ENCODE measurements at places on chromosomes 1 and 21.

- no peak for DNase-seq
Measured at GRCh38 chr21:28974531-28975227, 18.0 kb downstream of the LTN1 start.

DNA sequence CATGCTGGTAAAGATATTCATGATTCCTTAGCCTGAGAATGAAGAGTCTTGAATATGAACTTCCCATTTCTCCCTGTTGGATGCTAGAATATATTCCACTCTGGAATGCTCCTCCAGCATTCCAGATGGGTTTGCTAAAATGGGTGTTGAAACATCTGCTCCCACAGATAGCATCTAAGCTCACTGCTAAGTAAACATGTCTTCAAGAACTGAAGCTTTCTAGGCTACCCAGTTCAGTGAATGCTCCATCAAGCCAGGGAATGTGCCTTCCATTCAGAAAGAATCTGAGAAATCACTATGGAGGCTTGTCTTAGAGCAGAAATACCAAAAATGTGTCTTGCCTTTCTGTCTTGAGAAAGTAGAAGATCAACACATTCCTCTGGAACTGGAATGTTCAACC is 81.1 kb downstream of the TNFSF18 start:
- no peak for DNase-seq

DNA sequence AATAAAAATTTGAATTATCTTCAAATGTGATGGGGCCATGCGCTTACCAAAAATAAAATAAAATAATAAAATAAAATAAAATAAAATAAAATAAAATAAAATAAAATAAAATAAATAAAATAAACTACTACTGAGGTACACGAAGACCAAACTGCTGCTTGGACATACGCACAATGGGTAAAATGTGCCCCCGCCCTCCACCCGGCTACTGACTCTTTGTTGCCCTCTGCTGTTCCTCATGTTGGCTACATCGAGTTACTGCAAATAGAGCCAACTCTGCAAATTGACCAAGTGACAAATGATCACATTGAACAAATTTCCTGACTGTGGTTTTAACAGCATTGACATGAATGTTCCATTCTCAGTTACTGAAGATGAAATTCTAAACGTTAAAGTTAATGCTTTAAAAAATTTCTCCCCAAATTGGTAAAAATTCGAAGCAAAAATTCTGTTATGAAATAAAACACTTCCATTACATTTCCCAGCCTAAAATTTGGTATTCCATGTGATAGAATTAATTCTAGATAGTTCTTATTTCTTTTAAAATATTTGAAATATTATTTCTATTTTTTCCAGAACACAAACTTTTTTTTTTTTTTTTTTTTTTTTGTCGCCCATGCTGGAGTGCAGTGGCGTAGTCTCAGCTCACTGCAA is 18.8 kb upstream of the MAP1LC3C start:
- DNase-seq, result no peak

DNA sequence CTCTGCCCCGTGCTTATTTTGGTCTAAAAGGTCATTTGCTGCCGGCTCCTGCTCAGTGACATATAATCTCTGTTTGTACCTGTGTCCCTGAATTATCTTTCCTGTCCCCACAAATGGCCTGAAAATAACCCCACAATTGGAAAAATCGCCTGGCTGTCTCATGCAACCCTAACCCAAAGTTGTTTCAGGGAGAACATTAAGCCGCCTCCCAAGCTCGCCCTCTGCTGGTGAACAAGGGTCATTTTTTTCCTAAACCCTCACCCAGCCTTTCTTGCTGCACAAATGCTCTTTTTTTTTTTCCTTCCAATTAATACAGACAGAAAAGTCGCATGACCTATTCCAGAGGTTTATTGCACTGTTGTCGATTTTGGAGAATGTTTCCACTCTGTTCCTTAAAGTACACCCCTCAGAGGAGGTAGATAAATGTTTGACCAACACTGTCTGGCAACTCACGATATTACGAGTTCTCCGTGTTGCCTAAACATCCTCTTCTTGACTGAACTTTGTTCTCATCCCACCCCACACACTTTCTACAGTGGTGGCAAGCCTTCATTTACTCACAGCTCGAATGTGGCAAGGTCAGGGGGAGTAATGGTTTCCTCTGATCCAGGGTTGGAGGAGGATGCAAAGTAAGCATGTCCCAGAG is 148.7 kb downstream of the ZZZ3 start:
- DNase-seq, result peak; percentile 17

DNA sequence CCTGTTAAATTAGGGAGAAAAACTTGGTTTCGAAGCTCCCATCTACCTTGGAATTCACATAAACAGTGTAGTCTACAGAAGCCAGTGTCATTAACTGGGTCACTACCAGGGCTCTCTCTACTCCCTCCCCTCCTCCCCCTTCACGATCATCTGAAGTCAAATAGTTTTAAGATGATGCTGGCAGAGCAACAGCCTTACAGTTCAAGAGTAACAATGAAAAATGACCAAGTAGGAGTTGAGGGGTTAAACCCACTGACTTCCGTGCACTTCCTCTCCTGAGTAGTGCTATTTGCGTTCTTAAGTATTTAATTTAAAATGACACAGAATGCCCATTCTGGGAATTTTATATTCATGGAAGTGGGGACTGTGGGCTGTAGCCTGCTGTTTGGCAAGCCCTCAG is 236.9 kb downstream of the SIPA1L2 start:
- DNase-seq, result no peak

DNA sequence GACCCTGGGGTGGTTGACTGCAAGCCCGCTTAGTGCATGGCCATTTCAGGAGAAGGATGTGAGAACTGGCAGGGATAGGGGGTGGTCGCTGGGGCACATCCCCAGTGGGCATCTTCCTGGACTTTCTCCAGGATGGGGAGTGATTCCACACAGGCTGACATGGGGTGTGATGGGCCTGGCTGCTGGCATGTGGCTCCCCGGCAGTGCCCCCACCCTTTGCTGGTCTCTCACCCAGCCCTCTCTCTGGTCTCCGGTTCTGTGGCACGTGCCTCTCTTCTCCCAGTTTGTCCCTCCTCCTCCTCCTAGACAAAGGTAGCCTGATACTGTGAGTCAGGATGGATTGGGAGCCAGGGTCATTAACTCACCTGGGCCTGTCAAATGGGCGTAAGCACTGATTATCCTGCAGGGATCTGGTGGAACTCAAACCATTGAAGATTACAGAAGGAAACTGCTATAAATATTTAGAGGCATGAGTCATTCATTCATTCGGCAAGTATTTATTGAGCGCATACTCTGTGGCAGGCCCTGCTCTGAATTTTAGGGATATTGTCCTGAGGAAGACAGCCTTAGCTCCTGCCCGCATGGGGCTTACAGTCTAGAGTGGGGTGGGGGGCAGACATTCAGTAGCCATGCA is 23.6 kb upstream of the EPS8L3 start:
- DNase-seq, result no peak

DNA sequence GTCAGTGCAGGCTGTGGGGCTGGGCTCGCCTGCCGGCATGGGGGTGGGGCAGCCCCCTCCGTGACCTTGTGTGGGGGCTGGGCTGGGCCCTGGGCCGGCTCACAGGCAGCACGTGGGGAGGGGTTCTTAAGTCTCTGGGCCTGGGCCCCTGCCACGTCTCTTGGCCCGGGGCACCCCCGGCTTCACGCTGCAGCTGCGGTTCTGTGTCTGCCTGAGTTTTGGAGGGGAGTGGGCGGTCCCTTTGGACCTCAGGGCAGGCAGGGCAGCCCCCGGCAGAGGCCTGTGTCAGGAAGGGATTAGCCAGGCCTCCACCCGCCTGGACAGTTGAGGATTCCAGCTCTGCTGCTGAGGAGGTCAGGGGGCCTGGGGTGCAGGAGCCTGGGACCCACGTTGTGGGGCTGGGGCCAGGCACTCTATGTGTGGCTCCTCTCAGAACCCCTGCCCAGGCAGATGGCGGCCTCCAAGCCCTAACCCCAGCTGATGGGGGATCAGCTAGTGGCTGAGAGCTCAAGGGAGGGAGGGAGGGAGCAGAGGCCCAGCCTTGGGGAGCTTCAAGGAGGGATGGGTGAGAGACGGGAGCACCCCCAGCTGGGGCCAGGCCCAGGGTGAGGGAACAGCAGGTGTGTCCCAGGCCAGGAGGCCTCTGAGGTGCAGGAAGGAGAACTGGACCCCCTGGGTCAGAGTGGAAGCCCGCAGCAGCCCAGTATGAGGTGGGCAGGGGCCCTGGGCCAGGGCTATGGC is 1.8 kb upstream of the PLCH2 start:
- DNase-seq, result no peak

- DNase-seq, result no peak
Measured at GRCh38 chr1:35222322-35223083, 29.6 kb upstream of the SFPQ start.

DNA sequence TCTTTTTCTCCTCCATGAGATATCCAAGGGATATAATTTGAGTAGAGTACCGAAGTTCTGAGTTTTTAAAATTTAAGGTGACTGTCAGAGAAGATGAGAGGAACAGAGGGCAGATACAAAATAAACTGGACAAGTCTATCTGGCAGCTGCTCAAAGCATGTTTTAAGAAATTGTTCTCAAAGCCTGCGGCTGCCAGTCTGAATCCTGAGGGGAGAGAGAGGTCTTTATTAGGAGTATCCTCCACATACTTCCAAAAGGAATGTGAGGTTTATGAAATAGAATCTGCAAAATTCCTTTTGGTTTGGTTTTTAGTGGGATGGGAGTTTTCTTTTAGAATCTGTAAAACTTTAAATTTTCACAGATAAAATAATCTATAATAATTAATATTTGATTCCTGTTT is 41.3 kb downstream of the TTC13 start:
- DNase-seq, result no peak

- no peak for DNase-seq
Measured at GRCh38 chr1:162197041-162197531, 127.6 kb downstream of the NOS1AP start.

GRCh38 chr21:42799516-42799915 is 79.8 kb downstream of the WDR4 start:
- no peak for DNase-seq

- DNase-seq, result no peak
Measured at GRCh38 chr1:201662646-201663045, 123.7 kb downstream of the NAV1 start.

DNA sequence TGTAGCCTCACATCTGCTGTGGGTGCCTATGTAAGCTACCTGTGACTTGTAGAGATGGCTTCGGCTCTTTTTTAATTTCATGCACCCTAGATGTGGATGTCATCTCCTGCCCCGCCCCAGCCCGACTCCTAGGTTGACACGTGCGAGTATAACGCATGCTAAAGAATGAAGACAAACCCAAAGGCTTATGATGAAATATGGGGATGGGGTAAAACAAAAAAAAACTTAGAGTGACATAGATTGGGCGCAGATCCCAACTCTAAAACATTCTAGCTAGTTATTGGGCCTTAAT is 613 bp upstream of the ERO1B start:
- no peak for DNase-seq

DNA sequence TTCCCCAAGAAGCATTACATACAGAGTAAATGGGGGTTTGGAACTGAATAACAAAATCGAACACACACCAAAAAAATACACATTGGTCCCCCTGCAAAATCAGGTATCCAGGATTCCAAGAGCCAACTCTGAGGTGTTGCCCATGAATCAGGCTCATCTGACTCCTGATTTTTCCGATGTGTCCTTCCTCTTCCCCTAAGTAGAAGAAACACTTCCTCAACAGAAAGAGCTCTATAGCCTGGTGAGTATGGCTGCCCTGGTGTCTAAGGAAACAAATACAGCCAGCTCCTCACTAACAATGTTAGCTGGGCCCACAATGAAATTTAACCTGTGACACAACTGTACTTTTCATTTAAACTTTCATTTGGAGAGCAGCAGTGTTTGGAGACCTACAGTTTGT is 33.6 kb downstream of the ERI3 start:
- no peak for DNase-seq

DNA sequence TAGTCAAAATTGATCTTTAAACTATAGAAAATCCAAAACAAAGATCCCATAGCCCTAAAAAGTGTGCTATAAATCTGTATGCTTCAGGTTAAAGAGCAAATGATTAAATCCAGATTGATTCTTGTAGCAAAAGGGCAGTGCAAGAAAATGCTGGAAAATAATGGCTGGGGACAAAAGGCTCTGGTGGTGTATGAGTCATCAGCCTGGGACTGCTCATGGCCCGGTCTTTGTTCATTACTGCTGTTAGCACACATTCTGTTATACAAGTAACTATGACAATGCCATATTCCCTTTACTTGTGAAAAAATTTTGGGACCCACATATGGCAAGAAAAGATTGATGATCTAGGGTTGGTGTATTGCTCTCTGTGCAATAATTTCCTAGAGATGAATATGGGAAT is 89.1 kb downstream of the RWDD3 start:
- no peak for DNase-seq

GRCh38 chr1:183882335-183883167 is 77.6 kb downstream of the RGL1 start:
- DNase-seq, result no peak

GRCh38 chr1:223244366-223245103 is 101.5 kb upstream of the TLR5 start:
- no peak for DNase-seq

GRCh38 chr1:214330222-214330621 is 49.3 kb downstream of the SMYD2 start:
- DNase-seq, result no peak
